DMS79 (cell line): ENCODE measurements at places on chromosomes 2 and 18.
A peak's percentile ranks its signal among the peaks of the same experiment; 100 is the strongest.

DNA sequence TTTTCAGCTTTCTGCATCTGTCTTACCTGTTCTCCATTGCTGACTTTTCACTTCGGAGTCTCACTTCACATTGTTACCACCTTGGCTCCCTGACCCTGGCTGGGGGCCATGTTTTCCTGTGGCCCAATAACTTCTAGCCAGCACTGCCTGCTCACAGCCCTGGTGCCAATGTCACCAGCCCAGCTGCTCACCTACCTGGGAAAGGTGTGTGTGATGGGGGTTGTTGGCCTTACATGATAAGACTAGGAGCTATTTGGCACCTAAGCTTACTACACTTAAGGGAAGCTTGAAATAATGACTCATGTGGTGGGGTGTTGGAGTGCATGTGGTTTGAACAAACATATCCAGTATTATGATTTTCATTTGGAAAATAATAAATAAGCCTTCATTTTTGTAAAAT lies 37.5 kb upstream of the PGAP1 start:
- no peak for DNase-seq

GRCh38 chr18:58511306-58511705 lies 117.6 kb downstream of the ALPK2 start:
- DNase-seq: no peak

DNA sequence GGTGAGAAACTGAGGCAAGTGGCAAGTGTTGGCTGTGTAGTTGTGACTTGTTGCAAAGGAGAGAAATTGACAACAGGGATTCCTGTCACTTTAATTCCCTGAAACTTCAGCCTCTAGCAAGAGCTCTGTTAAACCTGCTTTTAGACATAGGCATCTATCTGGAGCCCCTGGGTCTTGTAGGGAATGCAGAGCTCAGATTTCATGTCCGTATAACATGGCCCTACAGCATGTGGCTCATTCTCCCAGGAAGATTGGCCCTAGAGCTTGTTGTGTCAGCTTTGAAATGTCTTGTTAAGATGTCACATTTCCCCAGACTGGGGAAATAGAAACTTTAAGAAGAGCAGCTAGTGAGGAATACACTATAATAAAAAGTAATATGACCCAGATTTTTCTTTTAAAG lies 115.8 kb downstream of the POLE4 start:
- no peak for DNase-seq

DNA sequence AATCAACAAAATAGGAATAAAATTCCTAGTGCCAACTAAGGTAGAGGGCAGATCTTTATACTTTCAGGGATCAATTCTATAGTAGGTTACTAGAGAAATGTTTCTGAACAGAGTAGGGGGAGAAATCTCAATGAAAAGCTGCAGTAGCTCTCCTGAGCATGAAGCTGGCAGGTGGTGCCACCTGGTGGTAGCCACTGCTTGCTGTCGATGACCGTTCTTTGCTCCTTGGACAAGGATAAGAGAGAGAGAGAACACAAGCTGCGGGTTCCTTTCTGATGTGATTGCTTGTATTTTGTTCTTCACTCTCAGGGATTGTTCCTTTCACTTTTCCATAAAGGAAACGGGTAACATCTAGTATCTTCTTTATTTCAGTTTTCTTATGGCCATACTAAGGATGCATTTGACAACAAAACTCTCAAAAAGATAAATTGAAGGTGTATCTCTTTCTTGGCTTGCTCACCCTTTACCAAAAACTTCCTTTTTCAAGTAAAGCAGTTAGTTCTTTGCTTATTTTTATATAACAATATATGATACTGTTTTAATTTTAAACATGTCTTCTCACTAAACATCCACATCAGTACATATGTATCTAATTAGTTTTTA lies 18.6 kb upstream of the MRPL19 start:
- peak; percentile 15 for DNase-seq

GRCh38 chr2:152465541-152465940 lies 130.6 kb downstream of the FMNL2 start:
- DNase-seq: no peak

DNA sequence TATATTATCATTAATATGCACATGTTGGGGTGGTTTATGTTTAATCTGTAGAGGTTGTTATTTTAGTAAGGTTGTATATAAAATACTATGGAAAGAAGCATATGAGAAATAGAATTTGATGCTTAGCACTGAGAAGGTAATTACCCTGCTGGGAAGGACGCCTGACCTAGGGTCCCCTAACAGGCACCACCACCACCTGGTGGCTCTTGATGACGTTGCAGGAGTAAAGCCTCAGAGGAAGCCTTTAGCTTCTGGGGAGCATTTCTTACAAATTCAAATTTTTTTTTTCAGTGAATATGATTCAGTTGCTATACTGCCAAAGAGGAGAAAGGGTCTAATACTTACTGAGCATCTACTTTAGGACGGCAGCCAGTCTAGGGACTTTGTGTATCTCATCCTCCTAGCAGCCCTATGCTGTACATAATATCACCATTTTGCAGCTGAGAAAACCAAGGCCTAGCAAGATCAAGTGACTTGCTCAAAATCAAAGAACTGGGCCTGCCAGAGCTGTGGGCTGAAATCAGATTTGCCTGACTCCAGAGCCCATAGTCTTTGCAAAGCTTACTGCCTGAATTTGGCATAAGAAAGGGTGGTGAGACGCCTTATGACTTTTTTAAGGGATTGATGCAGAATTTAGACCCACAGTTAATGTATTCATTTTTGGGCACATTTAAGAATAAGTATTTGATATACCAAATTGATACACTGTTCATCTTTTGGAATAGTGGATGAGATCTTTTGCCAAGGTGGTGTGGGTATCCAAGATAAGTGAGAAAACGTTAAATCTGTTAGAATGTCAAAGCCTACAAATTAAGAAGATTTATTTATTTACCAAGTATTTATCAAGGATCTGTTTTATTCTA lies 78.8 kb upstream of the GAREM1 start:
- DNase-seq: peak; percentile 72

DNA sequence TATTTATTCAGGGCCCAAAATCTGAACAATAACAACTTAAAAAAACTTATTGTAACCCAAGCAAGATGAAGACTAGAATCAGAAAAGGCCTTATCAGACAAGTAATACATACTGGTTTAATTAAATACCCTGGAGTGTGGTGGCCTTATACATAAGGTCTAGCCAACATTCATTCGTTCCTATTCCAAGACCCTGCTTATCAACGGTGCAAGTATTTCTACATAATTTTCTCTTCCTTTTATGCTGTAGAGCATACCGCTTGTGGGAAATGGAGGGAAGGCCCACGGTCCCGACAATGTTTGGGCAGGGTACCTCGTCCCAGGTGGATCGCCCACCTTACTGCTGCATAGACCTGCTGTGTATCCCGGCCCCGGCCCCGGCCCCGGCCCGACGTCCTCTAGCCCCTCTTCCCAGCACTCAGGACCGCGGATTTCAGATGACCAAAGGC lies 708 bp downstream of the ZNF24 start:
- no peak for DNase-seq
